G401 (cell line): ENCODE measurements at places on chromosomes 1 and 21. TPM values are rescaled to one million over a fixed set of nuclear protein-coding genes. Genes with fewer than 3 reads are reported as not detected.

PIGV gene
- 4.0 and 9.1 TPM in 2 replicates for total RNA-seq

ZNF593OS gene
- not detected in 2 replicates for total RNA-seq

SPRR2B gene
- total RNA-seq = not detected in 2 replicates

CFHR3 gene
- not detected in 2 replicates for total RNA-seq

PDC gene
- total RNA-seq = not detected in 2 replicates

TNNT2 gene
- 18.3 and 22.2 TPM in 2 replicates for total RNA-seq

GRCh38 chr1:72241397-72241796, 40.9 kb downstream of the NEGR1 start:
- DNase-seq = no peak

- no peak for DNase-seq
Observed at GRCh38 chr1:151585622-151586021, 26.2 kb upstream of the SNX27 start.

GRCh38 chr1:230441183-230442029, 15.3 kb upstream of the PGBD5 start:
- DNase-seq = no peak

DNA sequence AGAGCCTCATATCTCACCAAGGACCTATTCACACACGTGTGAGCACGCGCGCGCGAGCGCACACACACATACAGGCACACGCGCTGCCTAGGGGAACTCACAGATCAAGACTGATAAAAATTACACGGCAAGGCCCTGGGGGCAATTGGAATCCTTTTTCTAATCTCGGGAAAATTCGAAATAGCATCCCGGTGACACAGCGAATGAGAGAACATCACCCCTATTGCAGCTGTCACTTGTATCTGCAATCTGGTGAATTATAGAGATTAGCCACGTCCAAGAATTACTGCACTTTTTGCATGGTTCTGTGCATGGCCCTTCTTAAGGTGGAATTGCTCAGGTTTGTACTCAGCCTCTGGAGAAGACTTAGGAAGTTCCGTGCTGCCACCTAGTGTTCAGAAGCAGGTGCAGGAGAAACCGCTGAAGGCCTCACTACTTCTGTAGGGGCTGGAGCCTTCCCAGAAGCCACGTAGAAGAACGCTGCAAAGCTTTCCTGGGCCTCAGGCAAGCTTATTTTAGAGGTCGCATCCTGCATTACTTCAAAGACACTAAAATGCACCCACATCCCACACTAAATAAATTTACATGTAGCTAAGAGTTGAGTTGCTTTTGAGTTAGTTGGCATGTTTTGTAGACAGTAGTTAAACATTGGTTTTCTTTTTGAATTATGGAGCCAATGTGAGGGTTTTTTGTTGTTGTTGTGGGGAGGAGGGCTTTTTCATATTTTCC, 229.2 kb upstream of the CAMK1G start:
- DNase-seq = peak; percentile 94

DNA sequence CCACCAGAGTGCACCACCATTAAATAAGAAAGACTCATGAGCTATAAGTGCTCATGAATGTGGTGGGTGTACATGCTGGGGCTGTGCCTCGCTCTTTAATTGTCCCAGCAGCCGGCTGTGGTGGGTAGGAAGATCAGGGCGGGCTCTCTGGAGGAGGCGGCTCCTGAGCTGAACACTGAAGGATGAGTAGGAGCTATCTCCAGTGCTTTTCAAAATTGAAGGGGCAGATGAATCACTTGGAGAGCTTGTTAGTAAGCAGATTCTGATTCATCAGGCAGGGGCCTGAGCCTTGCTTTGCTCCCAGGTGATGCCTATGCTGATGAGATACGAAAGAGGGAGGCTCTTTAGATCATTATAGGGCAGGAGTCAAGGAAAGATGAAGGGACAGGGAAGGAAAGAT, 54.1 kb downstream of the ETS2 start:
- DNase-seq = no peak

GRCh38 chr21:45003331-45004058, 63.7 kb downstream of the SLX9 start:
- DNase-seq = no peak

GRCh38 chr1:178579562-178579961, 66.7 kb downstream of the TEX35 start:
- DNase-seq = no peak

DNA sequence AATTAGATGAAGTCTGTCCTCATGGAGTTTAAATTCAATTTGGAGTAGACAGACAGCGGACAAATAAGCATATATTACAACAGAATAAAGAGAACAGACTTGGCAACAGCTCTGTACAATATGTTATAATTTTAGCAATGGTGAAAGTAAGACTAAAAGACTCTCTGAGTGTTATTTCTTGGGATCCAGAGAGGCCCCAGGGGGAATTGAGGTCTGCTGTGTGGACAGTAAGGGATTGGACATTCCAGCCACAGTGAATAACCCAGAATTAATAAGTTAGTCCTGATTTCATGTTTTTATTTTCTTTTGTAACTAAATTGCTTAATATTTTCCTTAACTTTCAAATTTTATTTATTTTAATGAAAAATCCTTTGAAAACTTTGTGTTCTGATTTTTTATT, 101.7 kb downstream of the PATJ start:
- no peak for DNase-seq

GRCh38 chr1:98452162-98452561, 209.4 kb upstream of the SNX7 start:
- no peak for DNase-seq
